HuH-7.5 (cell line): ENCODE measurements at places on chromosomes 2 and 18.

DNA sequence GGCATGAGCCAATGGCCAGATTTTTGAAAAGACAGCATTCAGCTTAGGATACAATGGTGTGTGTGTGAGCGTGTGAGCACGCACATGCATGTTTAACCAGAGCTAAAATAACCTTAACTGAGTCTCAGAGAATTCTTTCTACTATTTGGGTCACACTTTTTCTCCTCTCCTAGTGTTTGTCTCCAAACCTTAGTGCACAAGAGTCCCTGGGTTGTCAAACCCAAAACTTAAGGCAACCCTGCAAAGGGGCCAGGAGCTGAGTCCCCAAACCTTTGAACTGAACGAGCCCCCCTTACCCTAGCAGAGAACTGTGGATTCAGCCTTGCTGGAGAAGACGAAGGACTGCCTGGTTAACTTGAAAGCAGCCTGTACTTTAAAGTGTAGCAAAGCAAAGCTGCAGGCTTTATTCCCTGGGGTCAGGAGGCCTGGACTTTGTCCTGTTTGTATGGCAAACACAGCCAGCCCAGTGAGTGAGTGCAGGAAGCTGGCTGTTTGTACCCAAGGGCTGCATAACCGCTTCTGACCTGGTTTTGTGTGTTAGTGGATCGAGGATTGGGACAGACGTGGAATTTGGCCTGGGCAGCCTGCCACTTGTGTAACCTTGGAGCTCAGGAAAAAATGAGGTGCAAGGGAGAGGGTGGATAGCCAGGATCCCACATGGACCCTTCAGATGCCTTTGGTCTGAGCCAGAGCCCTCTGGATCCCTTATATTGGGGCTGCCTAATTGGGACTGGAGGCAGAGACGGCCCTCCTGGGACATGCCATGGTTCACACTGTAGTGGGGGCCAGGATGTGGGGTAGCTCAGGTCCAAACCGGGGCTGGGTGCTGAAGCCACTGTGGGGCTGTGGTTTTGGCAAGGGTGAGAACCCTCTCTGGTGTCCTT lies 6.4 kb upstream of the PSMD1 start:
- DNase-seq: peak; percentile 61

DNA sequence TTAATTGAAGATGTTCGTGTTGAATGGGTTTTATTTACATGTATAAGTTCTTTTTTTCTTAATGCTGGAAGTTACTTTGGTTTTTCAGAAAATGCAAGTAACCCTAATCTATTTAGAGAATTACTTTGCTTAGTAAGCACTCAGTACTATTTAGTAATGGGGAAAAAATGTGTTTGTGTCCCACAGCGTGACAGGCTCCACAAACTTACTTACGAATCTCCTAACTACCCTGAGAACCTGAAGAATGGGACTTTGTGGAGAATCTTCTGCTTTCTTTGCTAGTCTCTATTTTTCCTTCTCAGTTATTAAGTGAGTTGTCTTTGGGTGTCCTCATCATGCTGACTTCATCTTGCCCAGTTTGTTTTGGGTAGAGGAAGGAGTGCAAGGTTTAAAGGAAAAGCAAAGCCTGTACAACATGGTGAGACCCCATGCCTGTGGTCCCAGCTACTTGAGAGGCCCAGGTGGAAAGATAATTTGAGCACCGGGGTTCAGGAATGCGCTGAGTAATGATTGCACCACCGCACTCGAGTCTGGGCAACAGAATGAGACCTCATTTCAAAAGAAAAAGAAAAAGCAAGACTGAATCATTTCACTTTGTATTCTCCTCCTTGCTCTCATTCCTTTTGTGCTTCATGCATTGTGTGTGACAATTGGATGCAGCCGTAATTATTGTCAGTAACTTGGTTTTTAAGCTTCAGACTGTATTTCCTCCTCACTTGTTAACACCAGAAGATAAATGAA lies 10.2 kb downstream of the NEDD4L start:
- DNase-seq: no peak

DNA sequence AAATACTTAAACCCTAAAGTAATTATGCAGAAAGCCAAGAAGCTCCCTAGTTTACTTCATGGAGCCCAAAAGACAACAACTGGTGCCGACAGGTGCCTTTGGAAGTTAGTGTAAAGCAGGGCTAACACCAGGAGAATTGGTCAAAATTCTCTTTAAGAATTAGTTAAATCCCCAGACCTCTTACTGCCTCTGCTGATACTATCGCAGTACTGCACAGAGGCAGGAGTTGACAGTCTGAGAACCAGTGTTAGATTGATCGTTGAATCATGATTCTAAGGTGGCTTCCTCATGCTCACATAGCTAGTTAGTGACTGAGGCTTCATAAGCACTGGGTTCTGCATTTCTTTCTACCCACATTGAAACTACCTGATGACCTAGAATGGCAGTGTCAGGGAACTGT lies 445.0 kb downstream of the XIRP2 start:
- no peak for DNase-seq

DNA sequence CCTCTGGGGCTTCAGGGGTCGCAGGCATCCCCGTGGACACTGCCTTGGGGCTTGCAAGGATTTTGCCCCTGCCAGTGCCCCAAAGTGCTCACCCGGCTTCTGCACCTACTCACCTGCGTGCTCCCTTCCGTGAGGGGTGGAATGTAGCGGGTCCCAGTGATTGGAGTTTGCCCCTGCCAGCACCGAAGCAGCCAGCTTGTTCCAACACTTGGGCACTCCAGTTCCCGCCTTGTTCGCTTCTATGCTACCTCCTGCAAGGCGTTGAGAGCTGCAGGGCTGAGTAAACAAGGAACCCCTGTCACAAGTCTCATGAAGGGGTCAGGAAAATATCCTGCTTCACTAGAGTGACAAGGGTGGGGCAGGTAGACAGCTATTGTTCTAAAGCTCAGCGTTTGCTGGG lies 631.5 kb downstream of the EPHA4 start:
- no peak for DNase-seq

DNA sequence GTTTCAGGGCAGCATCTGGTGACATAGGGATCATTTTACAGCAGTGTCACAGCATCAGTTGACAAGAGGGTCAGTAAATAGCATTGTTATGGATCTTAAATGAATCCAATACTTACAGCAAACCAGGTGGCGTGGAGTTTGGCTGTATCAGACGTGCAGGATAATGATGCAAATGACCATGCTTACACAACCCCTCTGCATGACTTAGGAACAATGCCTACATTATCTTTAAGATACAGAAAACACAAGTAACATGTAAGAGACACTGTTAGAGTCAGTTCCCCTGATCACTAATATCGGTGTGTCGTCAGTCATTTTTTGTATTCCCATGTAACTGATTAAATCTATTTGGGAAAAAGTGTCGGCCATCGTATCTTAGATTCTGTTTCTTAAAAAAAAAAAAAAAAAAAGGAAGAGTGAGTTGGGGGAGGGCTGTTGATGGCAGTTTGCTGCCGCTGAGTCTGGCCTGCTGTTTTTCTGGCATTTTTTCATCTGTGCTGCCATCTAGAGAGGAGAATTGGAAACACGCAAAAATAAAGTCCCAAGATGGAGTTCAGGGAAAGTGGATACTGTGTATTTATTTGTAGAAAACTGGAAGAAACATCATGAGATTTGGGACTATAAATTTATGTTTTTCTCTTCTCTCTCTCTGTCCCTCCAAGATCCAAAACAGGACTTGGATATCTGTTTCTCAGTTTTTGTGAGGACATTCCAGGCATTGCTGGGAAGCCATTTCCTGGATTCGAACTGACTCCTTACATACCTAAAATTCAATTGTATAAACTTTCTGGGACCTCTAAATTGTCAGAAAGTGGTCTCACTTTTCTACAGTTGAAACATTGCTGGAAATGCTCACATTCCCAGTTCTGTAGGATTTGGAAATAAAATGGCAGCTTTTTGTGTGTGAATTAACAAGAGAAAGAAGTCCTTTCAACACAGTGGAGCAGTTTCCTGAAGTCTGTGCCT lies 60.3 kb upstream of the AGPS start:
- no peak for DNase-seq

GRCh38 chr2:164784376-164784775 lies 57.2 kb downstream of the COBLL1 start:
- no peak for DNase-seq

GRCh38 chr2:19933351-19933981 lies 31.7 kb upstream of the TTC32 start:
- DNase-seq: peak; percentile 18

GRCh38 chr2:23513872-23514793 lies 129.2 kb downstream of the KLHL29 start:
- no peak for DNase-seq

DNA sequence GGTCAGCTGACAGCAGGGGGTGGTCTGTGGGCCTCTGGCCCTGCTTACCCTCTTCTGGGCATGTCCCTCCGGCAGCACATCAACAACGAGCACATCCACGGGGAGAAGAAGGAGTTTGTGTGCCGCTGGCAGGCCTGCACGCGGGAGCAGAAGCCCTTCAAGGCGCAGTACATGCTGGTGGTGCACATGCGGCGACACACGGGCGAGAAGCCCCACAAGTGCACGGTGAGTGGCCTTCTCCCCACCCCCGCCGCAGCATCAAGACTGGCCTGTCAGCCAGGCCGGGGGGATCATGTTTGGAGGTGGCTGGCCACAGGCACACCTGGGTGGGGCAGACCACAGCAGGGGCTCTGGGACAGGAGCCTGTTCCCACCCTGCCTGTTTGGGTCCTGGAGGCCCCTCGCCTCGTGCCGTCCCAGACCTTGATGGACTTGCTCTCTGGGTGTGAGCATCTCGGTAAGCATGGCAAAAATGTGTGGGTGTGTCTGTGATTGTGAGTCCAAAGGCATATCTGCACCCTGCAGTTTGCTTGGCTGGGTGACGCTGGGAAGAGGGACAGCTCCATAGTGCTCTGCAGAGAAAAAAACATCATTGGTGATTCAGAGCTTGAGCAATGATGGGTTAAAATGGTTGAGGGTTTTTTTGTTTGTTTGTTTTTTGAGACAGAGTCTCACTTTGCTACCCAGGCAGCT lies 242.8 kb downstream of the GLI2 start:
- no peak for DNase-seq
